ENCODE measurements at places on chromosomes 3 and 15. TPM values are rescaled to one million over a fixed set of nuclear protein-coding genes. Genes with fewer than 3 reads are reported as not detected.

CHCHD4 gene
- 10.3 TPM for total RNA-seq

TM6SF1 gene
- 2.1 TPM for total RNA-seq

ATP8B4 gene
- 0.23 TPM for total RNA-seq

NR1D2 gene
- total RNA-seq = 20.7 TPM

PLA1A gene
- total RNA-seq = 0.91 TPM

UBE2E2 gene
- 110 TPM for total RNA-seq

GOLGA6A gene
- 0.31 TPM for total RNA-seq

CFAP20DC gene
- 0.57 TPM for total RNA-seq

DUOXA1 gene
- total RNA-seq = 0.36 TPM

- DNase-seq = no peak
Measured at GRCh38 chr3:115108614-115109013, 38.5 kb downstream of the ZBTB20 start.

DNA sequence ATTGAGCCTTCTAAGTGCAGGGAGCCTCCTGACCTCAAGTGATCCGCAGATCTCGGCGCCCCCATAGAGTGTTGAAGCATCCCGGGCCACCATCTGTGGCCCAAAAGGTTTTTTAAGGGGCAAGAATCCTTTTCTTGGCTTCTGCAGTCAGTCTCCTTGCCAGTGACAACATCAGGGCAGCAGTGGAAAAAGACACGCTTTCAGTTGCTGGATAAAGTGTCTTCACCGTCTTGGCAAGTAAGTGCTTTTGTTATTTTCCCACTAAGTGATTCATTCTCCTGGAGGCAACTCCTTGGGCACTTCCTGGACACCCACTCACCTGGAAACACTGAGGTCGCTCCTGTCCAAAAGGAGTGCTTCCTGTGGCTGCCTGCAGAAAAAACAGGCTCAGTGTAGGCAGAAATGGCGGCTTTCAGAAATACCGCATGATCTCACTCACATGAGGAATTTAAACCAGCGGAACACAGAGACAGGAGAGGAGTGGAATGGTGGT, 71.7 kb upstream of the ABHD2 start:
- DNase-seq = peak; percentile 73

GRCh38 chr15:72136170-72137051, 18.2 kb downstream of the SENP8 start:
- no peak for DNase-seq

GRCh38 chr3:70069557-70069956, 70.0 kb downstream of the SAMMSON start:
- no peak for DNase-seq

DNA sequence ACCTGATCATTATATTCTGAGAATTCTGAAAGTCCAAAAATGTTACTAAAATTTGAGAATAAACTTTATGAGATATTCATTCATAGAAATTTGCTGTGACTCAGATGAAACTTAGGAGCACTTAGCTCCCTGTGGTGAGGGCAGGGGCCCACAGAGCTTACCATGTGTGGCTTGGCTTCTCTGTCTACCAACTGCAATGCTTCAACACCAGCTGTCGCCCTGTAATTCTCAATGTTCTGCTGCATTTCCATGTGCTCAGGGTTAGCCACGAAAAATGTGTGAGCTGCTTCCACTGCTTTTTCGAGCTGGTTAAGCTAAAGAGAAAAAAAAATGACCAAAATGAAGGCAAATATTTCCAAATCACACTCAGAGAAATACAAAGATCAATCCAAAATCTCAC, 125.6 kb downstream of the P3H2 start:
- DNase-seq = peak; percentile 73

GRCh38 chr3:48451270-48451669, 4.7 kb downstream of the ATRIP start:
- DNase-seq = no peak

DNA sequence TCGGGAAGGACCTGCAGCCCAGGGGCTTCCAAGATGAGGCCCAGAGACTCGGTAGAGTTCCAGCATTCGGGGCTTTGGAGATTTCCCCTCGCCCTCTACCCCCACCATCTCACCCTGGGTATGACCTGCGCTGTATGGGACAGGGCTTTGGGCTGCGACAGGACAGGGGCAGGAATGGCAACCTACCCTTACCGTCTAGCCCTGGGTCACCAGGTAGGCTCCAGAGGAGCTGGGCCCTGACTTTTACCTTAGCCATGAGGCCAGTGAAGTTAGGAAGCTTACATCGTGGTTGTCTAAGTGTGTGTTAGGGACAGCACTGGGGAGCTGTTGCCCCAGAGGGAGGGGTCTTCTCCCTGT, 683 bp downstream of the PPM1M start:
- DNase-seq = no peak

- DNase-seq = no peak
Measured at GRCh38 chr15:37131621-37132020, 31.3 kb upstream of the MEIS2 start.

- DNase-seq = no peak
Measured at GRCh38 chr15:64691896-64692565, 83.4 kb downstream of the RBPMS2 start.

GRCh38 chr3:194475138-194475932, 11.5 kb downstream of the ATP13A3 start:
- no peak for DNase-seq

- no peak for DNase-seq
Measured at GRCh38 chr15:29938361-29939335, 116.4 kb upstream of the TJP1 start.

DNA sequence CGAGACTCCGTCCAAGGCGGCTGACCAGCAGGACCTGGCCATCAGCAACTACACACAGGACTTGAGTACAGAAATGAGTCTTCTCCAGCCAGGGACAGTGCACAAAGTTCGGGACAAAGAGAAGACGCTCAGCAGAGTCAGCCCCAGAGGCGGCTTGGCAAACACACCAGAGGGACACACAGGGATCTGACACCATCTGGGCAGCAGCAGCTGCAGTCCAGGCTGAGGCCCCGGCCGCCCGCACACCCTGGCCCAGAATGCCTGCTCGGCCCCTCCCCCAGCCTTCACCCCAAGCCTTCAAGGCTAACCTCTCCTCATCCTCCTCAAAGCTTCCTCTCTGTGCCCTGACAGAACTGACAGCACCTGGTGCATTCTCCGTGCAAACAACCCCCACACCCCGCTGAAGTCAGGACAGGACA, 61.1 kb downstream of the XXYLT1 start:
- no peak for DNase-seq

DNA sequence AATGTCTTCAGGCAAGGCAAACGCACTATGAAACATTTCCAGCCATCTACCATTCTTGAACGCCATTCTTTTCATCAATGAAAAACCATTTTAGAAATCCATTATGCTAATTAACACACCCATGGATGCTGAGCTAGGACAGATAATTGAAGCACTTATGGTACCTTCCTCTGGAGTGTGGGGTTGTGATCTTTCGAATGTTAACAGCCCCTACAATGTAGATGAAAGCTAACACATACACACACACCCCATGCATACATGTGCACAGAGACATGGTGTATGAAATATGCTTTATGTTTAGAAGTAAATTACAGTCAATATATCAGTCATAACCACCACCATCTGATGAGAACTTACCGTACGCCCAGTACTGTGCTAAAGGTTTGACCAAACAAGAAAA, 189.1 kb downstream of the SHQ1 start:
- no peak for DNase-seq

DNA sequence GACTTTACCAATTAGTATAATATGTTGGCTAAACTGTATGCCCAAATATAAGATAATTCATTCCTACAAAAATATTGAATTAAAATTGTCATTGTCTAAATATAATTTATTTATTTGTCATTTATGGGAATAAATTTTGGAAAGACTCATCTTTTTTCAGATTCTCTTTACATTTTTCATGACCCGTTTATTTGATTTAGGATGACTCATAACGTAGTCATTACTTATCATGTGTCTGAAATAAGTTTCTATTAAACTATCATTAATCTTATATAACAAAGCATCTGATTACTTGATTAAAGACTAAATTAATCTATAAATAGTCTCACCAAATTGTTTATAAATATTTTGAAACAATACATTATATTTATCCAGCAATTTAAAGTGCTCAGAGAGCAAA, 516.6 kb downstream of the CADM2 start:
- DNase-seq = peak; percentile 5

- DNase-seq = no peak
Measured at GRCh38 chr15:96150254-96150653, 180.2 kb upstream of the NR2F2 start.

DNA sequence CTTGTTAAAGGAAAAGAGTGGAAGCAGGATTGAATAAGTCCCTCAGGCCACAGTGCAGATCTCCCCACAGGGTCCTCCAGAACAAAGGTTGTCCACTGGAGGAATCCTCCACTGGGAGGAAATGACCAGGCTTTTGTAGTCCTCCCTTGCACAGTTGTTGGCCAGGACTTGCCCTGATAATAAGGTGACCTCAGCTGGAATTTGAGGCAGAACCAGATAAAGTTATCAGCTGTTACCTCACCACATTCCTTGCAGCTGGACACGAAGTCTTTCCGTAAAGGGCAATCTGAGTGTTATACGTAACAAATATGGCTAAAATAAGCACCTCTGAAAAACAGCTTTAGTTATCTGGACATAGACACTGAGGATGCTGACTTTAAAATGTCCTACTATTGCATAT, 83.5 kb upstream of the NAALADL2 start:
- peak; percentile 84 for DNase-seq

GRCh38 chr3:136378011-136378410, 127.9 kb downstream of the PCCB start:
- DNase-seq = no peak

- DNase-seq = peak; percentile 90
Measured at GRCh38 chr3:150765949-150766720, 3.2 kb upstream of the SIAH2 start.

DNA sequence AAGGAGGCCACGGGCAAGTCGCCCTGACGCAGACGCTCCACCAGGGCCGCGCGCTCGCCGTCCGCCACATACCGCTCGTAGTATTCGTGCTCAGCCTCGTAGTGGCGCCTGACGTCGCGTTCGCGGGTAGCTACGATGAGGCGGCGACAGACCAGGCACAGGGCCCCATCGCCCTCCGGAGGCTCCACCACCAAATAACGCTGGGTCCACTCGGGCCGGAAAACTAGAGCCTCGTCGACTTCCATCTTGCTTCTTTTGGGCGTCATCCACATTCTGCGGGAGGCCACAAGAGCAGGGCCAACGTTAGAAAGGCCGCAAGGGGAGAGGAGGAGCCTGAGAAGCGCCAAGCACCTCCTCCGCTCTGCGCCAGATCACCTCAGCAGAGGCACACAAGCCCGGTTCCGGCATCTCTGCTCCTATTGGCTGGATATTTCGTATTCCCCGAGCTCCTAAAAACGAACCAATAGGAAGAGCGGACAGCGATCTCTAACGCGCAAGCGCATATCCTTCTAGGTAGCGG, at the start of gene EPM2AIP1:
Gene EPM2AIP1 (minus strand): TSS at position 326 of the 520 bp plus-strand sequence. CDS start 54 bp downstream, at position 272.
- no peak for DNase-seq

DNA sequence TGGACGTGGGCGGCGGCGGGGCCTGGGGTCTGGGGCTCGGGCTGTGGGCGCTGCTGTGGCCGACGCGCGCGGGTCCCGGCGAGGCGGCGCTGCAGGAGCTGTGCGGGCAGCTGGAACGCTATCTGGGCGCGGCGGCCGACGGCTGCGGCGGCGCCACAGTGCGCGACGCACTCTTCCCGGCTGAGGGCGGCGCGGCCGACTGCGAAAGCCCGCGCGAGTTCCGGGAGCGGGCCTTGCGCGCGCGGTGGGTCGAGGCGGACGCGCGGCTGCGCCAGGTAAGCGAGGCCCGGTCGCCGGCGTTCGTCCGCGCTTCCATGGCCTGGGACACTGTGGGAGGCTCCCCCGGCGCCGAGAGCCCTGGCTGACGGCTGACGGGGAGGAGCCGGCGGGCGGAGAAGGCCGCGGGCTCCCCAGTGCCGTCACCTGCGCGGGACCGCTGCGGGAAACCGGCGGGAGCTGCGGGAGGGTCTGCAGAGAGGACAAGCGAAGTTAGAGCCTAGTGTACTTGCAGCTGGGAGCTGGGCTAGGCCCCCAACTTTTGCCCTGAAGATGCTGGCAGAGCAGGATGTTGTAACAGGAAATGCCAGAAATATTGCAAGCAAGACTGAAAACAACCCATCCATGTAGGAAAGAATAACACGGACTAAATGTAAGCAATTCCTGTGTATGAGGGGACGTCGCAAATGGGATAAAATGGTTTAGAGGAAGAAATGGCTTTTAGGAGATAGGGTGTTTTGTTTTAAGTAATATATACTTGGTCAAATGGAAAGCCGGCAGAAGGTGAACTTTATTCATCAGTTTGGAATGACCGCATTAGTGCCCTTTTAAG, 847 bp downstream of the WHAMM start:
- DNase-seq = peak; percentile 34

DNA sequence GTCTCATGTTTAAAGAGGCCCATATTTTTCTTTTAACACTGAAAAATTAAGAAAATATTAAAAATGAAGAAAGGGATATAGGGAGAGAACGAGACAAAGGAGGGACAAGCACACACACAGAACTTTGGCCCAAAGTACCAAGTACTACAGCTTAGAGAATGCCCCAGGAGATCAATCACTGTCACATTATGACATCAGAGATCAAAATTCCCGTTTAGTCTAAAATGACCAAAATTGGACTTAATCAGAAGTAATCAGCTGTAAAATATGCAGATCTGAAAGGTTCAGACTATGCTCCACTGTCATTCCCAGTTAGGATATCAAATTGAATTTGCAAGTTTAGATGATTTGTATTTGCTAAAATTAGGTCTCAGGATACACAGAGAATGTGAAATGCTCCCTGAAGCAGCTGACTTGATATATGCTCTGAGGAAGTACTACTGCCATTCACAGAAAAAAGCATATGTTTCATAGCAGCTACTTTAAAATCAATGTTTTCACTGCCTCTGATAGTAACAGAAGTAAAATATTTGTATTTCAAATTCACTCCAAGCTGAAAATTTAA, 123.0 kb downstream of the PEAK1 start:
- DNase-seq = no peak

GRCh38 chr15:80698676-80699075, 3.6 kb downstream of the ABHD17C start:
- DNase-seq = peak; percentile 37

All from astrocyte (in vitro differentiated cells and primary cell).